ENCODE measurements at places on chromosomes 2 and 18.

- H3K4me1 ChIP-seq: peaks cover 25% of the 10 kb centered on the region
- no peaks in the 10 kb centered on the region for H3K36me3 ChIP-seq
- peak overlapping the region; percentile 76 for H3K27ac ChIP-seq
- peak; percentile 72 for DNase-seq
- peak overlapping the region; percentile 1 for H3K4me3 ChIP-seq
- H3K27me3 ChIP-seq: no peaks in the 10 kb centered on the region
Measured at GRCh38 chr2:1728821-1729220, 15.5 kb downstream of the PXDN start.

DNA sequence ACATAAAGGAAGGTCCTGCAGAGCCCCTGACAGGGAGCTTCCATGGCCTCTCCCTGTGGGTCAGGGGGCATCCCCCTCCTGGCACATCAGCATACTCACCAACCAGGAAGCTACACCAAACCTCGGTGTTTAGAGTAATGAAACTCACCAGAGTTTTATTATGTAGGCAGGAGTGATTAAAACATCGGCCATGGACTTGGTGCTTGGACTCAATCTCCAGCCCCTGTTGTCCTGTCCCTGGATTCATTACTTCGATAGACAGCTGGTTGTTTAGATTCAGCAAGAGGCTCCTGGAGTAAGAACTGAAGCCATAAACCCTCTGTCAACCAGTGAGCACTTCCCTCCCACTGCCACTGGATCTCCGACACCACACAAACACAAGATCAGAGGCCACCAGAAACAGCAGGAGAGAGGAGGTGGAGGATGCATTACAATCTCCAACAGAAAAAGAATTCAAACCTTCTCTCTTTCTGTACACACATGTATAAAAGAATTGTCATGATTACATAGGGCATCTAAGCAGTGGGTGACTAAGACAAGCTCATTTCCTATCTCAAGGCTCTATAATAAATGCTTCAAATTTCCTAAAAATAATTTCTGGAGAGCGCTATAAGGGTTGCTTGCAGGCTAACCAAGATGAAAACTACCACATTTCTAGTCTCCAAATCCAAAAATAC lies 27.2 kb downstream of the TBC1D8 start:
- DNase-seq: no peak
- no peaks in the 10 kb centered on the region for H3K36me3 ChIP-seq
- H3K4me1 ChIP-seq: peaks cover 22% of the 10 kb centered on the region
- H3K27me3 ChIP-seq: no peaks in the 10 kb centered on the region
- H3K27ac ChIP-seq: peak overlapping the region; percentile 54

GRCh38 chr2:170235860-170236679 lies 58.1 kb downstream of the MYO3B start:
- H3K4me3 ChIP-seq: no peak overlapping the region
- H3K36me3 ChIP-seq: no peaks in the 10 kb centered on the region
- H3K4me1 ChIP-seq: no peaks in the 10 kb centered on the region
- no peak overlapping the region for H3K27ac ChIP-seq

DNA sequence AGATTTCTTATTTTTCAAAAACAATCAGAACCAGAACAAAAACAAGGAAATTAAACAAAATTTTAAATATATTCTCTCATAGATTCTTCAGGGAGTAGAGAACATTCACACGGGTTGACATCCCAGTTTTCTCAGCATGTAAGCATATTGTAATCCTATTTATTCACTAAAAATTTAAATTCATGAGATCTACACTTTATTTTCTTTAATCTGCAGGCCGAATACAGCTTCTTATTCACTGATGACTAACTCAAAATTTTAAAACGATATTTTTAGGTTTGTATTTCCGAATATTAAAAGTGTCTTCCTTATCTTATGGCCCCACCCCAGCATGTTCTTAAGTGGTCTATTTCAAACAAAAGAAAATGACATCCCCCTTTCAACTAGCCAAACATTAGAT lies 262.4 kb downstream of the MEIS1 start:
- H3K4me3 ChIP-seq: no peak overlapping the region
- DNase-seq: no peak
- no peaks in the 10 kb centered on the region for H3K27me3 ChIP-seq
- peak overlapping the region; percentile 52 for H3K27ac ChIP-seq
- H3K36me3 ChIP-seq: no peaks in the 10 kb centered on the region

GRCh38 chr2:96870626-96871255 lies 861 bp upstream of the SEMA4C start:
- DNase-seq: peak; percentile 68
- H3K4me1 ChIP-seq: peaks cover 11% of the 10 kb centered on the region
- peak overlapping the region; percentile 99 for H3K27ac ChIP-seq
- peaks cover 8% of the 10 kb centered on the region for H3K36me3 ChIP-seq

DNA sequence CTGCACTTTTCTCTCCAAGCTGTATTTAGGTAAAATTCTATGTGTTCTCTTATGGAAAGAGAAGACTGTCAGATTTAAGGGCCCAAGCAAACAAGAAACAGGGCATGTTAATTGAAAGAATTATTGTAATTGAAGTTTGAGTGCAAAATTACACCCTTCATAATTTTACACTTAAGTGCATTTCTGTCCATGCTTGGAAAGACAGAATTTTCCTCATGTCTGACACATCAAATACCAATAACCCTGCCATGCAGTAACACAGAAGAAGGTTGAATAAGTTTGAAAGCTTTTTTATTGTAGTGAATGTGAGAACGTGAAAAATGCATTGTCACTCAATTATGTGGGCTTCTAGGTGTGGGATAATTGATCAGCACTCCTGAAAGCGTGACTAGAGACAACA lies 52.9 kb upstream of the PARD3B start:
- H3K4me3 ChIP-seq: no peak overlapping the region
- no peaks in the 10 kb centered on the region for H3K4me1 ChIP-seq
- no peak overlapping the region for H3K27ac ChIP-seq

- H3K4me1 ChIP-seq: no peaks in the 10 kb centered on the region
- no peak overlapping the region for H3K4me3 ChIP-seq
- no peaks in the 10 kb centered on the region for H3K27me3 ChIP-seq
- DNase-seq: no peak
- H3K36me3 ChIP-seq: no peaks in the 10 kb centered on the region
- H3K27ac ChIP-seq: no peak overlapping the region
Measured at GRCh38 chr2:209845666-209846065, 74.0 kb downstream of the UNC80 start.

DNA sequence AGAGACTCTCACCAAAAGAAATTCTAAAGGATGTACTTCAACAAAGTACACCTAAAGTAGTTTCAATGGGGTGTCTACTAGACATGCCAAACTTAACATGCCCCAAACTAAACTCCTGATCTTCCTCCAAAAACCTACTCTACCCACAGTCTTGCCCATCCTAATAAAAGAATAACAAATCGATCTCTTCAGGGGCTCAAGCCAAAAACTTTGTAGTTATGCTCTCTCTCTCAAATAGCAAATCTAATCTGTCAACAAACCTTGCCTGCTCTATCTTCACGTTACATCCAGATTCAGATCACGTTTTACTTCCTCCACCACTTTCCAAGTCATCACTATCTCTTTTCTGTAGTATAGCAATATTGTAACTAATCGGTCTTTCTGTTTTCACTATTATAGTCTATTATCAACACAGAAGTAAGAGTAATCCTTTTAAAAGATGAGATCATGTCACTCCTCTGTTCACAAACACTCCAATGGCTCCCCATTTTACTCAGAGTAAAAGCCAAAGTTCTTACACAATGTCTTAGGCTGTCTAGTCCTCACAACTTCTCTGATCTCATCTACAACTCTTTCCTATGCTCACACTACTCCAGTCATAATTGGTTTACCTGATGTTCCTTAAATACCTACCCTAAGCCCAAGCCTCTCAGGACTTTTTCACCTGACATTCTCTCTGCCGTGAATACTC lies 79.9 kb downstream of the THADA start:
- no peaks in the 10 kb centered on the region for H3K36me3 ChIP-seq
- H3K4me3 ChIP-seq: no peak overlapping the region
- peaks cover 3% of the 10 kb centered on the region for H3K4me1 ChIP-seq
- DNase-seq: no peak
- H3K27me3 ChIP-seq: no peaks in the 10 kb centered on the region
- peak overlapping the region; percentile 76 for H3K27ac ChIP-seq

DNA sequence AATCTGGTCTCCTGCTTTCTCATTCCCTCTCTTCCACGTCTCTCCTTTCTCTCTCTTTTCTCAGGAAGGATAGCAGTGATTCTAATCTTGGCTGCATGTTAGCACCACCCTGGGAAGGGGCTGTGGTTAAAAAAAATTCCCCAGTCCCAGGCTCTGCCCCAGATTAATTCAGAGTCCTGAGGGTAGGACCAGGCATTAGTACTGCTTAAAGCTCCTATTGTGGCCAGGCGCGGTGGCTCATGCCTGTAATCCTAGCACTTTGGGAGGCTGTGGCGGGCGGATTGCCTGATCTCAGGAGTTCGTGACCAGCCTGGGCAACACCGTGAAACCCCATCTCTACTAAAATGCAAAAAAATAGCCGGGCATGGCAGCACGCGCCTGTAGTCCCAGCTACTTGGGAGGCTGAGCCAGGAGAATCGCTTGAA lies 35.4 kb upstream of the EML4 start:
- no peaks in the 10 kb centered on the region for H3K27me3 ChIP-seq
- no peak overlapping the region for H3K4me3 ChIP-seq
- peak overlapping the region; percentile 63 for H3K27ac ChIP-seq
- H3K4me1 ChIP-seq: peaks cover 17% of the 10 kb centered on the region
- no peaks in the 10 kb centered on the region for H3K36me3 ChIP-seq

- no peaks in the 10 kb centered on the region for H3K36me3 ChIP-seq
- H3K27ac ChIP-seq: peak overlapping the region; percentile 38
- H3K4me3 ChIP-seq: no peak overlapping the region
- H3K4me1 ChIP-seq: peaks cover 24% of the 10 kb centered on the region
- no peaks in the 10 kb centered on the region for H3K27me3 ChIP-seq
Measured at GRCh38 chr18:13222856-13223281, 4.3 kb downstream of the LDLRAD4 start.

DNA sequence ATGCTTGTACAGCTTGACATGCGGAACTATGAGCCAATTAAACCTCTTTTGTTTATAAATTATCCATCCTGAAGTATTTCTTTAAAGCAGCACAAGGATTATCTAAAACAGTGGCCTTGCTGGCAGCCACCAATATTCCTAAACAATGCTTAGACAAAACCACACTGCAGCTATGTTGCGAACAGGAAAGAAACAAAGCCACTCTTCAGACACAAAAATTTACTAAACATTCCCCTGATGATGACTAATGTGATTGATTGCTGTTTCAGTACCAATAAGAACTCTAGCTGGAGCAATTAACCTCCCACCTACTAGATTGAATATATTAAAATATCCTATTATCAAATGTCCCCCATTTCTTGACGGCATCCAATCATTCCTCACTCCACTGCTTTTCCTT lies 325.8 kb upstream of the REG3G start:
- H3K4me3 ChIP-seq: no peak overlapping the region
- H3K27ac ChIP-seq: no peak overlapping the region
- no peaks in the 10 kb centered on the region for H3K4me1 ChIP-seq
- no peaks in the 10 kb centered on the region for H3K27me3 ChIP-seq
- H3K36me3 ChIP-seq: no peaks in the 10 kb centered on the region

DNA sequence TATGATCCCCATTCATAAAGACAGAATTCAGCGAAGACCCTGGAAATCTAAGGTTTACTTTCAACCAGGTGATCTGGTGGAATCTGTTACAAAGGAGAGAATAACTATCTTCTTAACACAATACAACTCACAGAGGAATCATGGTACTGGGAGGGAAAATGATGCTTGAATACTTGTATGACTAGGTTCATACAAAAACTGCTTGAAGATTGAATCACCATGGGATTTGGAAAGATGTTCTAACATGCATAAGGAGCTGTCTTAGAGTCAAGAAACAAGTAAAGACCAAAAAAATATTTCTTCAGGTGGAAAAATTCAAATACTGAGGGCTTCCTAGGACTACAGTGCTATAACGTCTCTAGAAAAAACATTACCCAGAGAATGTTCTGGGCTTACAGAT lies 32.2 kb downstream of the COL5A2 start:
- no peaks in the 10 kb centered on the region for H3K36me3 ChIP-seq
- H3K27me3 ChIP-seq: no peaks in the 10 kb centered on the region
- DNase-seq: no peak
- no peaks in the 10 kb centered on the region for H3K4me1 ChIP-seq
- no peak overlapping the region for H3K27ac ChIP-seq
- H3K4me3 ChIP-seq: no peak overlapping the region

DNA sequence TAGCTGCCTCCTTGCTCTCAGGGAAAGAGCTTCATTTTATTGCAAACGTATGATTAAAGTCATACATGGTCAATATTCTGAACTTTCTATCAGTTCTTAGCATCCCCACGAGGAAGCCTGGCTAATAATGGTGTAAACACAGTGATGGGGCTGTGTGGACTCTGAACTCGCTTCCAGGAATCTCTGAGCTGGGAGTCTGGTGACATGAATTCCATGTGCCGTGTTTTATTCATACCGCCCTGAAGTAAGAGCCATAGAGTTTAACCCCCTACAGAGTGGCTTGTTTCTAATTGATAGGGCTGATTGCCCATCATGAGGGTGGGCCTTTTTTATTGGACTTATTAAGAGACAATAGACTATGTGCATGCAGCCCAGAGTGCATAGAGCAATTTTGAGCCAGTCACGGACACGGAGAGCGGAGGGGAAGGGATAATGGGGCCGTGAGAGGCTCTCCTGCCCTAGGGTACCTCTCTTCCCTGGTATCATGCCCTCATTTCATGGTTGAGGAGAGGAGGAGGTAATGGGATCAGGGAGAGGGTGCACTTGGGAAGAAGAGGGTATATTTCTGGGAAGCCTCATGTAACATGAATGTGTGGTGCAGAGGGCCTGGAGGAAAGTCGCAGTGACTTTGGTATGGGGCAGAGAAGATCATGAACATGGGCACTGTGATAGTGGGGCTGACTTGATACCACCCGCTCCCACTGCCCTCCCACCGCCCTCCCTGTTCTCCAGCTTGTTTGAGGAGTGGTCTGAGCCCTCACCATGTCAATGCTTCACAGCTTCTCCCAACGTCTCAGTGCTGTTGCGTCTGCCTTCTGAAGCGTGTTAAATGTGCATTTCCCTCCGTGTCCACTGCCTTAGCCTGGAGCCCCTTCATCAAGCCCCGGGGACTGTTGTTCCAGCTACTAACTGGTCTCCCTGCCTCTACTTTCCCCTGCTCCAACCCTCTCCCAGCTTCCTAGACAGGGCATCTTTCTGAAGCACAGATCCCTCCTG lies 73.2 kb downstream of the IL1R2 start:
- no peaks in the 10 kb centered on the region for H3K36me3 ChIP-seq
- H3K4me1 ChIP-seq: peaks cover 11% of the 10 kb centered on the region
- H3K27me3 ChIP-seq: no peaks in the 10 kb centered on the region

GRCh38 chr2:121386102-121386501 lies 101.1 kb upstream of the TFCP2L1 start:
- H3K36me3 ChIP-seq: peaks cover 11% of the 10 kb centered on the region
- no peaks in the 10 kb centered on the region for H3K4me1 ChIP-seq

DNA sequence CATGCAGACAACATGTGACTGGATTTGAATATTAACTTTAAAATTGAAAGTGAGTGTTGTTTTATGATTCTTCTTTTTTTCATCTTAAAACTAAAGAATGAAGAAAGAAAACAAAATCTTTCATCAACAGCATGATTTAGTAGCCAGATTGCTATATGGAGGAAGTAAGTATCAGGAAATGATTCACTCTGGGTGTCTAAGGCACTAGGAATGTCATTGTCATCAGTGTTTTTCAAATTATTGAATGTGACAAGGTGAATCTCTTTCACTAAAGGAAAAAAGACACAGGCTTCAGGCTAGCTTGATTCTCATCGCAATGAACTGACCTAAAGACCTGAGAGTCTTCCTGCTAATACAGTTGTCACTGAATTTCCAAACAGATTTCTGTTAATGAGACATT lies 430.1 kb downstream of the FBXO15 start:
- no peak for DNase-seq
- H3K27ac ChIP-seq: no peak overlapping the region
- H3K27me3 ChIP-seq: no peaks in the 10 kb centered on the region
- H3K4me1 ChIP-seq: no peaks in the 10 kb centered on the region
